HCT116 (cell line): ENCODE measurements at places on chromosomes 12 and 14.
A peak's percentile ranks its signal among the peaks of the same experiment; 100 is the strongest.

GRCh38 chr12:124448955-124449622, 118.3 kb downstream of the NCOR2 start:
- no peak for DNase-seq

DNA sequence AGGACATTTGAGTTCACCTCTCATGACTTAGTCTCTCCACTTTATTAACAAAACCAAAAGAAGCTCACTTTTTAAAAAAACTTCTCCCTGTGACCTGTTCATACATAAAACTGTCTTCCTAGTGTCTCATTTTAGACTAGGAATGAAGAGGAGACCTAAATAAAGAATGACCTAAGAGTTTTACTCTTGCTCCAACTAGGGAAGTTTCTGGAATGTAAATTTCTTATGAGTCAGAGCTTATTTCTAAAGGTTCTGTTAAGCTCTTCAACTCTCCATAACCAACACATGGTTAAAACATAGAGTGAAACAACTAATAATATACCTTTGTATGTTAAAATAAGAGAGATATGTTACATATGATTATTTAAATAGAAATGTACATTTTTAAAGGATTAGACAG, 369.8 kb downstream of the EMP1 start:
- DNase-seq, result no peak

DNA sequence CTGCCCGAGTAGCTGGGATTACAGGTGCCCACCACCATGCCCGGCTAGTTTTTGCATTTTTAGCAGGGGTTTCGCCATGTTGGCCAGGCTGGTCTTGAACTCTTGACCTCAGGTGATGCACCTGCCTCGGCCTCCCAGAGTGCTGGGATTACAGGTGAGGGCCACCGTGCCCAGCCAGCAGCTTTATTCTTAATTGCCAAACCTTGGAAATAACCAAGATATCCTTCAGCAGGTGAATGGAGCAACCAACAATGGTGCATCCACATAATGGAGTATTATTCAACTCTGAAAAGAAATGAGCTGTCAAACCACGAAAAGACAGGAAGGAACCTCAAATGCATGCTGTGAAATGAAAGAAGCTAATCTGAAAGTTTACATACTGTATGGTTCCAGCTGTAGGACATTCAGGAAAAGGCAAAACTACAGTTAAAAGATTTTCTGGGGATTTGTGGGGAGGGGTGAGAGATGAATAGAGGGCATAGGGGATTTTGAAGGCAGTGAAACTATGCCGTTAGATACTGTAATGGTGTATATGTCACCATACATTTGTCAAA, 118.8 kb upstream of the CCND2 start:
- DNase-seq, result no peak

DNA sequence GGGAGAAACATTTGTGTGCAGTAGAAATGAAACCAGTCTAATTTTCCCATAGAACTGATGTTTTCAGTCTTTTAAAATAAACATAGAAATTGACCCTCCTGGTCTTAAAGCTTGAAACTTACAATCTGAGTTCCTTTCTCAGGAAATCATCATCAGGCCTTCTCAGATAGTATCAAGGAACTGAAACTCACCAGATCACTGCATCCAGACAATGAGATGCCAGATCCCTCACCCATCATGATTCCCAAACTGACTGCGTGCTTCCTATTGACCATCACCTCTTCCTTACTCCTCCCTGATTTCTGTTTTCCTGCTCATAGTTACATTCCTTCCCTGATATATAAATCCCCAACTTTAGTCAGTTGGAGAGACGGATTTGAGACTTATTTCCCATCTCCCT, 195.0 kb upstream of the AMIGO2 start:
- DNase-seq, result no peak

- DNase-seq, result no peak
These were observed 2.7 kb upstream of the CDKN1B start for GRCh38 chr12:12714276-12715021.

- DNase-seq, result no peak
These were observed 6.5 kb downstream of the CLMN start for GRCh38 chr14:95313190-95313589.

GRCh38 chr12:42612231-42612613, 22.7 kb upstream of the PRICKLE1 start:
- DNase-seq, result no peak

GRCh38 chr14:104771374-104771773, 18.4 kb downstream of the SIVA1 start:
- no peak for DNase-seq

- no peak for DNase-seq
These were observed 60.6 kb downstream of the BEGAIN start for GRCh38 chr14:100526632-100527031.

GRCh38 chr12:44519931-44520330, 356.2 kb downstream of the NELL2 start:
- DNase-seq, result no peak

DNA sequence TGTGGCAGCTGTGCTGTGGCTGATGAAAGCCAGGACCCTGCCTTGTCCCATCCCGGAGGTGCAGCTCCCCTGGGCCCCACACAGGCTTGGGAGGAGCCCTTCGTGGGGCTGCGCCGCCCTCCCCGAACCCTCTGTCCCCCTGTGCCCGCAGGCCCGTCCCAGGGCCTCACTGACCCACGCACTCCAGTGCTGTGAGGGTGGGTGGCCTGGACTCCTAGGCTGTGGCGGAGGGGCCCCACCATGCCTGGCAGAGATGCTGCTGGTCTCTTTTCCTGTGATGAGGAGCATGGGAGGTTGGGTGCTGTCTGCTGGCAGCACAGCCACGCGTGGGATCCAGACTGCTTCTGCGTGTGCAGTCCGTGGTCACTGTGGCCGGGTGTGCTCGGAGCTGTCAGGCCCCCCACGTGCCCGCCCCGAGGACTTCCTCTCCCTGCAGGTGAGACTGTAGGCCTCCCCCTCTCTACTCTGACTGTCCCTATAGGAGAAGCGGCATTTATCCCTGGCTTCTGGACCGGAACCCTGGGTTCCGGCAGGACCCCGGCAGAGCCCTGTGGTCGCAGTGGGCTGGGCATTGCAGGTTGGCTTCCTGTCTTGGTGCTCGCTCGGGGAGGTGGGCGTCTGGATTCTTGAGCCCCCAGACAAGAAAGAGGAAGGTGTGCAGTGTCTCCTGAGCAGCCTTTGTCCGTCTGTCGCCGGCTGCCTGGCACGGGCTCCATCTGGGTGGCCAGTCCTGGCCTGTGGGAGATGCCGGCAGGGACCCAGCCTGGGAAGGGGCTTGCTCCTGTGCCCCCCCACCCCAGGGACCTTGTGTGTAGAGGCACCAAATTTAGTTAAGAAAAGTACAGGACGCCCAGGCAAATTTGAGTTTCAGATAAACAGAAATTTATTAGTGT, 2.3 kb downstream of the MTA1 start:
- no peak for DNase-seq

DNA sequence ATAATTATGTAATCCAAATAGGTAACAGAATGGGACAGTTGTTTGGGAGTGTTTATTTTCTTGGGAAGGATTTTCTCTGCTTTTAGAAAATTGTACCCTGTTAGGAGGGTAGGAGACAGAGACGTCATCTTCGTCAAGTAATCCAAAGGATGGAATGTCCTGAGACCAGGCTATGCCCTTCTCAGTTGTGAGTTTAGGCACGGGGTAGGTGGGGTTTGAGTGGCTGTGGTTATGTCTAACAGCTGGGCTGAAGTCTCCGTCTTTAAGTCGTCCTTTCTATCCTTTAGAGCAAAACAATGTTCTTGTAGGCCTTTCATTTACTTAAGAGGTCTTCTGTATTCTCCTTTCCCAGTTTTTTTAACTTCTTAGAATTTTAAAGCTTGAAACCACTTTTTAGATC, 5.7 kb downstream of the SOCS2 start:
- no peak for DNase-seq

- no peak for DNase-seq
These were observed 3.3 kb upstream of the PDZRN4 start for GRCh38 chr12:41184864-41185263.

GRCh38 chr14:29161593-29161992, 395.0 kb downstream of the FOXG1 start:
- DNase-seq, result no peak

DNA sequence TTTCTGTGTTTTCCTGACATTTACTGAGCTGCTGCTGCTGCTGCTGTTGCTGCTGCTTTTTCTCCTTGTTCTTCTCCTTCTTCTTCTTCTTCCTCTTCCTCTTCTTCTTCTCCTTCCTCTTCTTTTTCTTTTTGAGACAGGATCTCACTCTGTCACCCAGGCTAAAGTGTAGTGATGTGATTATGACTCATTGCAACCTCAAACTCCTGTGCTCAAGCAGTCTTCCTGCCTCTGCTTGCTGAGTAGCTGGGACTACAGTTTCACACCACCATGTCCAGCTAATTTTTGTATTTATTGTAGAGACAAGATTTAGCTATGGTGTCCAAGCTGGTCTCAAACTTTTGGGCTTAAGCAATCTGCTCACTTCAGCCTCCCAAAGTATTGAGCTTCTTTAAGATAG, 95.8 kb downstream of the TMTC3 start:
- DNase-seq, result peak; percentile 32
